ENCODE measurements at places on chromosomes 16 and 17. TPM values are rescaled to one million over a fixed set of nuclear protein-coding genes. Genes with fewer than 3 reads are reported as not detected.

The CAPNS2 gene
- total RNA-seq: not detected

The RASL10B gene
- total RNA-seq: 54.8 TPM

The ATPAF2 gene
- total RNA-seq: 12.1 TPM

The FOXN1 gene
- not detected for total RNA-seq

The CORO1A gene
- total RNA-seq: 35.9 TPM

The PRPSAP1 gene
- 77.2 TPM for total RNA-seq

The IRX5 gene
- 6.8 TPM for total RNA-seq

The TP53TG3F gene
- total RNA-seq: not detected

The ACSM2A gene
- not detected for total RNA-seq
